M059J (cell line): ENCODE measurements at places on chromosomes 2 and 18. TPM values are rescaled to one million over a fixed set of nuclear protein-coding genes. Genes with fewer than 3 reads are reported as not detected.

LMAN2L gene
- 53.1 and 65.3 TPM in 2 replicates for total RNA-seq

GAREM1 gene
- total RNA-seq: 0.02 and 0.17 TPM in 2 replicates

GRCh38 chr2:31354837-31355236 is 59.7 kb downstream of the XDH start:
- peak; percentile 43 for DNase-seq

DNA sequence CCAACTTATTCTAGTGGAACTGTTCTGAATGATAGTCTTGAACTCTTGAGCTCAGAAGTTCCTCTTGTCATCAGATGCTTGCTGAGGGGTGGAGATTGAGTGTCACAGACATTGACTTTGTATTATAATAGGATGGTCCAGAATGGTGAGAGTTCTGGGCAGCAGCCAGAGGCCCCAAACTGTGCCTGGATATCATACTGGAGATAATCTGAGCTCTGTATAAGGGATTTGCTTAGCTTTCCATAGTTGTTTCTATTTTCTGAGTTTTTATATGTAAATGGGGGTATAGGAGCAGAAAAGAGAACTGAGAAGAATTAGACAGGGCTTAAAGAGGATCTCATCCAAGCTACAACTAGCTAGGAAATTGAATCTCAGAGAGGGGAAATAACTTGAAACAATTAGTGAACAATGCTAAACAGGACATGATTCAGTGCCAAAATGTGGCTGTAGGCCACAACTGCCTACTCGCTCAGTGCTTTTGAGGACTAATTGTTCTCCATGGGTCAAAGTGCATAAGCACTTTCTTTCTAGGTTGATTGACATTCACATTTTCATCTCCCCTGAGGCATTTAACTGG is 10.1 kb upstream of the LCLAT1 start:
- peak; percentile 31 for DNase-seq
